ENCODE measurements at places on chromosomes 6 and 20.

DNA sequence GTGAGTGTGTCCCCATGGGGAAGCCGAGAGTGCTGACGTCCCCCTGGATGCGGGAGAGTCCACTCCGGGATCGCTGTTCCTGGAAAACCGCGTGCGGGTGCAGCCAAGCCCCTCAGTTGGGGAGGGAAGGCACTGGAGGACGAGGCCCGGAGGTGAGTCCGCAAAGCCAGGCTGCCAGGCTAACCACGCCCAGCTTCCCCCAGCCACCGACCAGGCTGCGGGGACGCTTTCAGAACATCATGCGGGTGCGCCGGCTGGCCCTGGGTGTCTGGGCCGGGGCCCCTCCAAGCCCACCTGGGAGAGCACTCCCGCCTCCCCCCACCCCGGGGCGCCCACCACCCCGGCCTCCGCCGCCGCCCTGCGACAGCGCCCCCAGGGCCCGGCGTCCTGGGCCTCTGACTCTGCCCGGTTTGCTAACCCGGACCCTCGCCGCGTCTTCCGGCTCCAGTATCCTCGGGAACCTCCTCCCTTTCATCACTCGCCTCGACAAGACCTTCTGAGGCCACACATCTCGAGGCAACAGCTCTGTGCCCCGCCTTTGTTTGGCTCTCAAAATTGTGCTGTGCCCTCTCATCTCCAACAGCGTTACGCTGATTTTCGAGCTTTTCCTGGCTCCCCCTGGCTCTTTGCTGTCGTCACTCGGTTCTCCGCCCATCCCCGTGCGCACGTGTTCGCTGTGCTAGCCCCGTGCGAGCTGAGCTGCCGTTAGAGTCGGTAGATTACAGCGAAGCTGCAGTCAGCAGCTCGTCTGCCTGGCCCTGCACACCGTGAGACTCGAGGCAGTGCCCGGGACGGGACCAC is 47.1 kb upstream of the ENTPD6 start:
- no peak for DNase-seq

DNA sequence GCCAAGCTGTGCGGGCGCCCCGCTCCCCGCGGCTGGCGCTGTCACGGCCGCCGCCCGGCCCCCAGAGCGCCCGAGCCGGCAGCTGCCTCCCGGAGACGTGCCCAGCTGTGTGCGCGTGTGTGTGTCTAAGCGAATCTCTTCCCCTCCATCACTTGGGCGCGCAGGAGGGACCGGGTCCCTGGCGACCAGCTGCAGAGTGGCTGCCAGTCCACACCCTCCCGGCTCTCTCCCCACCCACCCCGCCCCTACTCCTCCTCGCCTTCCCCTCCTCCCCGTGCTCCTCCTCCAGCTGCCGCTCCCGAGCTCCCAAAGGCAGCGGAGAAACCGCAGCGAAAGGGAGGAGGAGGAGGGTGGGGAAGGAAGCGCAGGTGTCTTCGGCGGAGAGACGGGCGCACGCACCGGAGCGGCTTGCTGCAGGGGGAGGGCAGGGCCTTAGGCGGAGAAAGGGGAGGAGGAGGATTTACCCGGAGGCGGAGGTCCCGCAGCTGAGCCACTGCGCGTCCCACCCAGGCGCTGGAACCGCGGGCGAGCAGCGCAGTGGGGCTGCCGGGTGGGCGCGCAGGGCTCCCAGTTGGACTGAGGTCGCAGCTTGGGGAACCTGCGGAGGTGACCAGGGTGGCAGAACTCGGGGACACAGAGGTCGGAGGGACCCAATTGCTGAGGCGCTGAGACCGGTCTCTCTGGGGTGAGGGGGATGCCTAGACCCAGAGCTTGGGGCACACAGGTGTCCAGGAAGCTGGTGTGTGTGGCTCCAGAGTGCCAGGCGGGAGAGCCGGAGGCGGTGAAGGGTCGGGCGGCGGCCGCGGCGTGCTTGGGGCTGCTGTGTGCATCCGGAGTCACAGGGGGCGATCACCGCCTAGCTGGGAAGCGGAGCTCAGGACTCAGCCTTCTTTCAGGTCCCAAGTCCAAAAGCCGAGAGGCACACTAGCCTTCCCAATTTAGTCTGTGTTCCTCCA is at the start of gene HS3ST5:
TSS of gene HS3ST5 (minus strand) at position 198 of the 956 bp plus-strand sequence. CDS start 280,178 bp downstream, outside the sequence.
- DNase-seq, result no peak

GRCh38 chr20:62523473-62524203 is 47.8 kb upstream of the GATA5 start:
- DNase-seq, result no peak

DNA sequence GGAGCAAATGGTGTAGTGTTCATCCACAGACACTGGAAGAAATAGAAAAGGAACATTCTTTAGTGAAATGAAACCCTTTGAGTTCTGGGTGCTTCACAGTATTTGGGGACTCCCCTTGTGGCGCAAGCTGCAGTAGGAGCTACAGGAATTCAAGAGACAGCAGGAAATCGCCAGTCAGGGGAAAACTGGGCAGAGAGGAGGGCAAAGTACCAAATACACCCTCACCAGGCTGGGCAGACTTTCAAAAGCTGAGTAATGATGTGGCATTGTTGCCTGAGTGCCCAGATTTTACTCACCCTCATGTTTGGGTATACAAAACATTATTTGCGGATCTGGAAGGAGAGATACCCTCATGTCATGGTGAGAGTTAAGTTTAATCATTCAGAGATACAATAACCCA is 97.9 kb downstream of the SOD2 start:
- DNase-seq, result no peak

DNA sequence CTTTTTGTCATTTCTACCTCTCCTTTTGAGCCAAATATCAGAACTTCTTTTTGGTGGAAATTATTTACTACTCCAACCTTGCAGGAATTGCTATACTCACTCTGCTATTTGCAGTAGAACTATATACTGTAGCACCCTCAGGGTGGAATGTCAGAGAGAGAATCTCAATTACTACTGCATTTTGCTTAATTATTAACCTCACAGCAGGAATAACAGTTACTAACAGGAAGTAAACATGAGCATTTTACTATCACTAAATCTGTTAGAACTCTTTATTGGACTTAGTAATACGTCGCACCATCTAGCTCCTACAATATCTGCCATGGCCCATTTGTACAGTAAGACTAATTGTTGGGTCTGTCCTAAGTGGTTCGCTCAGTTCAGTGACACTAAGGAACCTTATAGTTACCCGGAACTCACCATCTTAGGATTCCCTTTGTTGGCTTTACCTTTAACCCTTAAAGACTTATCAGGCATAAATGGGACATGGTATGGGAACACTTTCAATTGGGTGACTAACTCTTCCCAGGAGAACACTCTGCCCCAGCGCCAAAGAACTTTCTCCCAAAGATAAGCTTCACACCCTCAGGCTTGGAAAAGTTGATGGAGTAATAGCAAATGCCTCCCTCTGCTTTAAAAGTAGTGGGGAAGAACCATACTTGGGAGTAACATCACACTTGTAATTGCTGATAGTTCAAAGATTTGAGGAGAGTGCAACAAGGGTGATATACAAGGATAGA is 38.8 kb downstream of the PLN start:
- DNase-seq, result no peak

Measured in H1 (cell line).